Neural progenitor cell (in vitro differentiated cells): ENCODE measurements at places on chromosomes 11 and 22.
A peak's percentile ranks its signal among the peaks of the same experiment; 100 is the strongest.

GRCh38 chr22:42922374-42923191 is 65.5 kb upstream of the ARFGAP3 start:
- no peak for DNase-seq

- DNase-seq = peak; percentile 62
These were observed 71.9 kb upstream of the GRAMD1B start for GRCh38 chr11:123357990-123358827.

DNA sequence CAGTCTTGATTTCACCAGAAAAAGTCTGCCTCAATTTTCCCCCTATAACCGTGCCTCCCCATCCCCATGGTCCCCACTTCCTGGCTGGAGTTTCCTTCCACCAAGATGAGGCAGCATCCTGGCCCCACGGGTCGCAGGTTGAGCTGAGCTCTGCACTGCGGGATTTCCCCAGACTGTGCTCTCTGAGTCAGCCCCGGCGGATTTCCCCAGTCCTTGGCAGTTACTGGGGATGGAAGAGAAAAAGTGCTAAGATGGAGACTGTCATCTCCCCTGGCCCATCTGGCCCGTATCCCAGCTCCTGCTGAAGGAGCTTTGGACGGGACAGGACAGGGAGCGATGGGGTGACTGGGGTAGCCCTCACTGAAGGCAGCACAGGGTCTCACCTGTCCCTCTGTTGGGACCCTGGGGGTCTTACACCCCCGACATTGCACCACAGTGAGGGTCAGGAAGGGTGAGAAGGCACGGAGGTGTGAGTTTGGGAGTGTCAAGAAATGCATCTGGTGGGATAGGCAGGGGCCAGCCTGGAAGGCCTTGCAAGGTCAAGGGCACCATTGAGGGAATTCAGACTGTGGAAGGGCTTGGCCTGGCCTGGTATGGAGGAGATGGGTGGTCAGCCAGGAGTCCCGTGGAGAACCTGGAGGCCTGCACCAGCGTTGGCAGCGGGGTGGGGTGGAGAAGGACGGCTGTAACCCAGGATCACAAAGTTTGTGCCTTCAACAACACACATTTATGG is 36.5 kb downstream of the NADSYN1 start:
- DNase-seq = no peak

GRCh38 chr11:23755076-23755475 is 741.8 kb upstream of the LUZP2 start:
- no peak for DNase-seq

- peak; percentile 92 for DNase-seq
These were observed 449 bp upstream of the KREMEN1 start for GRCh38 chr22:29072193-29072978.

DNA sequence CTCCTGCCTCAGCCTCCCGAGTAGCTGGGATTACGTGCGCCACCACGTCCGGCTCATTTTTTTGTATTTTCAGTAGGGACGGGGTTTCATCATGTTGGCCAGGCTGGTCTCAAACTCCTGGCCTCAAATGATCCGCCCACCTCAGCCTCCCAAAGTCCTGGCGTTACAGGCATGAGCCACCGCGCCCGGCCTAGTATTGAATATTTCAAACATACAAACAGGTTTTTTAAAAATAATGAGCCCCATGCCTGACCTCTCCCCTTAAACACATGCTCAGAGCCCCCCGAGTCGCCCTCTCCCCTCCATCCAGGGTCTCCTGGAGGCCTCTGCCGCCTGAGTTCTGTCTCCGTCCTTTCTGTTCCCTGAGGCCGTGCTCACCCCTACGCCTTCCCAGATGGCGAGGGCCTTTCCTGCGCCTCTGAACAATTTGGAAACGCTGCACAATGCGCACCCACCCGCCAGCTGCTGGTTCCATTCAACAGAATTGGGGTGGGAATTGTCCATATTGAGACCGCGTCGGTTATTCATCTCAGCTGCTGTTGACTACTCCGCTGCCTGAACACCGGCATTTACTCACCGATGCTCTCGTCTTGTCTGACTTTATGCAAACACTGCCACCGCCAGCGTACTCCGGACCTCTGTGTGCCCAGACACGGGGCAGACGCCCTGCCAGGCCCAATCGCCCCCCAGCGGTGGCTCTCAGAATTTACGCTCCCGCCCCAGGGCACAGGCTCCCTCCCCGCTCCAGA is 13.6 kb upstream of the RNH1 start:
- peak; percentile 1 for DNase-seq

- no peak for DNase-seq
These were observed 115.5 kb downstream of the PHF21B start for GRCh38 chr22:44894321-44894720.

DNA sequence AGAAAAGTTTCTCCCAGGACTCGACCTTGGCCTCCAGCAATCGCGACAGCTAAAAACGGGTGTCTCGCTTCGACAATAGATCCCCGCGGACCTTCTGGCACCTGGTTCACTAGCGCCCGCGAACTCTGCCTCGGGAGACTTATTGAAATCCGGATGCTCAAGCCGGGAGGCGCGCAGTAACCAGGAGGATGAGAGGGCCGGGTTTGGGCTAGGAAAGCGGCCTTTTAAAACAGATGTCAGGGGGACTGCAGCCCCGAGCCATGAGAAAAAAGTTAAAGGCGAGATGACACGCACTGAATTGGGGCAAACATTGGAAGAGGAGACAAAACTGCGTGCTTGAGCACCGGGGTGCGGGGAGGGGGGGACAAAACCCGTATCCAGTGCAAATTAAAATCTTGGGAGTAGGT is 637 bp upstream of the ZBTB16 start:
- peak; percentile 62 for DNase-seq

- no peak for DNase-seq
These were observed 72.2 kb downstream of the CWF19L2 start for GRCh38 chr11:107385361-107385981.

- no peak for DNase-seq
These were observed 19.5 kb upstream of the TPH1 start for GRCh38 chr11:18065572-18065971.
